ENCODE measurements at places on chromosomes 6 and 20.

DNA sequence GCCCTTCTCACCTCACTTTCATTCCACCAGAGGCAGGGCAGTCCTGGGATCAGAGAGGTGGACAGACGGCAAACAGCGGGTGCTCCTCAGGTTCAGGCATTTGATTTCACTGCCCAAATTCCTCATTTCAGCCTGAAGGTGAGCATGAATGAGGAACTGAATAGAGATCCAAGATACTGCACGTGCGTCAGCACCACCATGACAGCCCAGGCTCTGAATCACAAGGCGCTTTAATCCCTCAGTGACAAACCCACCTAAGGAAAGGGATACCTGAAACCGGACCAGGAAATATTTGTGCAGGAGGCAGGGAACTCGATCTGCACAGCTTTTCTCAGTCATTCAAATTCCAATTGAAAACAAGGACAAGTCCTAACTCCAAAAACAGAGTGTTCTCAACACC is 174.8 kb upstream of the HEY2 start:
- DNase-seq: no peak

DNA sequence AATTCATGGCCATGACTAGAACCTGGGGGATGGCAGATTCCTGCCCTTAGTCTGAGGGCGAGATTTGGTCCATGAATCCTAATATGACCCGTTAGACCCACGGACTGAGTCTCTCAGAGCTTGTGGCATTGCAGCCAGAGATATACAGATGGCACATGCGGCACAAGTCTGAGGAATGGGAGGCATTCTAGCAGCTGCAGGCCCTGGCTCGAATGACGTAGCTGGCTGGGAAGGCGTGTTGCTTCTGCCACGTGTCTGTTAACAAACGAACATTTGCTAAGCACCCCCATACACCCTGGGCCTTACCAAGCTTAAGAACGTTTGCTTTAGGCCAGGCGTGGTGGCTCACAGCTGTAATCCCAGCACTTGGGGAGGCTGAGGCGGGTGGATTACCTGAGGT is 68.0 kb downstream of the CD164 start:
- DNase-seq: no peak

GRCh38 chr6:92150553-92150952 is 1268.8 kb downstream of the EPHA7 start:
- no peak for DNase-seq

DNA sequence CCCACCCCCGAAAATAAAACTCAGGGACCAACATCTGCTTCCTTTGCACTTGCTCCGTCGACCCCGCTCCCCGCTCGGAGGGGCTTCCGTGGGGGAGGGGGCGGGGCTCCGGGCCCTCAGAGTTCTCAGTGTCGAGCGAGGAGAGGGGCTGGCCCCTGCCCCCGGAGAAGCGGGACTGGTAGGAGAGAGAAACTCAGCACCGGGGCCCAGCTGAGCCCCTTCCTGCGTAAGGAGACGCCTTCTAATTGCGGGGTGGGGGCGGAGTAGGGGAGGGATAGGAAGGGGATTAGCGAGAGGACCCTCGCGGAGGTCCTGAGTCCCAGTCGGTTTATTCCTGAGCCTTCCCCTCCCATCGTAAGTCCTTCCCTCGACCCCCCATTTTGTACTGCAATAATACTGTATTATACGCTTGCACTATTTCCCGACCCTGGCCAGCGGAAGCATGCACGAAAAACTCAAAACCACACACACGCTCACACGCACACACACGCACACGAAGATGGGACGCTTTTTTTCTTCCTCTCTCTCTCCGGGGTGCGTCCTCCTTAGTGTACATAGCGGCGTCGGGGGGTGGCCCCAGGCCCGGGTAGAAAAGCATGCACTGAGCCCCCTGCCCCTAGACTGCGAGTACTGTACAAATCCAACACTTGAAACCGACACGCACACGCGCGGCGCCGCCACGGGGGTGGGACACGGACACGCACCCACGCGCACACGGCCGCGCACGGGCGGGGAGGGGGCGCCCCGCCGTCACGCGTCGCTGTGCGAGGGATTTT is 22.1 kb upstream of the SLC22A7 start:
- no peak for DNase-seq

GRCh38 chr20:17543531-17544131 is 12.5 kb upstream of the BFSP1 start:
- no peak for DNase-seq

GRCh38 chr20:54431156-54431944 is 44.0 kb upstream of the DOK5 start:
- no peak for DNase-seq

DNA sequence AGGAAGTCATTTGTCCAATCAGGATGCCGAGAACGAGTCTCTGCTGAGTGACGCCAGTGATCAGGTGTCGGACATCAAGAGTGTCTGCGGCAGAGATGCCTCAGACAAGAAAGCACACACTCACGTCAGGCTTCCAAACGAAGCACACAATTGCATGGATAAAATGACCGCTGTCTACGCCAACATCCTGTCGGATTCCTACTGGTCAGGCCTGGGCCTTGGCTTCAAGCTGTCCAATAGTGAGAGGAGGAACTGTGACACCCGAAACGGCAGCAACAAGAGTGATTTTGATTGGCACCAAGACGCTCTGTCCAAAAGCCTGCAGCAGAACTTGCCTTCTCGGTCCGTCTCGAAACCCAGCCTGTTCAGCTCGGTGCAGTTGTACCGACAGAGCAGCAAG is 281.5 kb downstream of the TSHZ2 start:
- DNase-seq: no peak

DNA sequence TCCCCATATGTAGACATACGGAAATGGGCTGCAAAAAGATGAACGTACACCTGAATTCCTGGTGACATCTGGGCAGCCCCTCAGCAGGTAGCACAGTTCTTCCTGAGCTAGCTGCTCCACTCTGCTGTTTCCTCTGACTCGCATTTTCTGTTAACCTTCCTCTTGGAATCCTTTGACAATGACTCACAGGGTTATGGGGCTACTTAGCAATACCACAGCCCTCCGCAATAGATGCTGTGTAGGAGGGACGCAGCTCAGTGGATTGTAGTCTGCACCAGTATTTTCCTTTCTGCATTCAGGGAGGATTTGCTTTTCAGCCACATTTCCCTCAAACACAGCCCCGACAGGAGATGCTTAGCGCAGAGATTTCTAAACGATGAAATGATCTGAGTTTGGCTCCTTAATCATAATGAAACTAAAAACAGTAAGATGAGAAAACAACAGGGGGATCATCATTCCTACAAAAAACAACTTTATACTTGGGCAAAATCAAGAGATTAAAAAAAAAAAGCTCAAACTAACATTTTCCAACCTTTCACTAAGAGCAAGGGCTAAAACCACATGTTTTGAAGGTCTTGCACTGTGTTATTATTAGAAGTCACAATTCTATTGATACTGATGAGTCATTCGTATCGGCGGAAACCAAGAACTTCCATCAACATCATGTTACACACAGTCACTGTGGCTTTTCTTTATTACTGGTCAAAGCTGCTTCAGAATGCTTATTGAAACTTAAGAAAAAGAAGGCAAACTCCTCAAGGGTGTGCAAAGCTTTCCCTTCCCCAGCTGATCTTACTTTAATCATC is 12.2 kb downstream of the BACH2 start:
- peak; percentile 7 for DNase-seq

DNA sequence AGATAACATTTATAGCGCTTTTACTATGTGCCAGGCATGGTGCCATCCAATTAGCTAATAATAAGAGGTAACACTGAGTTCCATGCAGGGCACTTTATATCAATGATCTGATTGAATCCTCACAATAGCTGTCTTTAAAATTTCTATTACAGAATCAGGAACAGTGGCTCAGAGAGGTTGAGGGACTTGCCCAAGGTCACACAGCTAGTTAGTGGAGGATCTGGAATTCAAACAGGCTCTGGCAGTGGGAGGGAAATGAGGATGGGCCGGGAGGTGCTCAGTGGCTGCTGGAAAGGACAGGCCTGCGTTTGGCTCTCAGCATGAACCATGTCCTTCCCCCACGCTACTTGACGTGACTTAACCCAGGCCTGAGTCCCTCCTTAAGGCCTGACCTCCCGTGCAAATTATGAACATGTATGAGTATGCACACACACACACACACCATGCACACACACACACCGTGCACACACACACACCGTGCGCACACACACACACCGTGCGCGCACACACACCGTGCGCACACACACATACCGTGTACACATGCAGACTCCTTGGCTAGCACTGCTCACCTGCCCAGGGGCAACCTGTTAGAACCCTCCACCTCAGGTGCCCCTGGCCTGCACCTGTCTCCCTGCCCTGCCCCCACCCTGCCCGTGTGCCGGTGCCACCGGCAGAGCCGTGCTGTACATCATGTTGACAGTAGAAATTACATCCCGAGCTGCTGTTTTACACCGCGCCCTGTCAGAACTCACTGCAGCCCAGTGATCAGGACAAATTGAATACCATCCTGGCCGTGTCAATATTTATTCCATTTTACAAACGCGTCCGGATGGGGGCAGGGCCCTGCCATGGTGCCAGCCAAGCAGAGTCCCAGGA is 43.7 kb downstream of the CDH22 start:
- no peak for DNase-seq

GRCh38 chr6:105968603-105969333 is 117.4 kb upstream of the PRDM1 start:
- DNase-seq: no peak

DNA sequence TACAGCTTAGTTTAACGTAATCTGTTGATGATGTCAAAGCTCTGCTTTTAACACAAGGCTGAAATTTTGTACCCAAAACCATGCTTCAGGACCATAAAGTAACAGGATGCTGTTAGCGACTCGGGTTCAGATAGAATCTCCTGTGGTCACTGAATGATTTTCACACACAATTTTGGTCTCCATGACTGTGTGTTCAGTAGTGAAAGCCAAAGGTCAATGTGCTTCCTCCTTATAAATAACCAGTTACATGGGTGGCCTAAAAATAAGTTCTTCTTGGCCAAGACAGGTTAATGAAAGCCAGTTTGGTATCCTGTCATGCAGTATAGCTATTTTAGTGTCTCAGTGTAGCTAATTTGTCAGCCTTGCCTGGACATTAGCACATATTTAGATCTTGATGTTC is 19.1 kb upstream of the LOC128125822 start:
- no peak for DNase-seq

DNA sequence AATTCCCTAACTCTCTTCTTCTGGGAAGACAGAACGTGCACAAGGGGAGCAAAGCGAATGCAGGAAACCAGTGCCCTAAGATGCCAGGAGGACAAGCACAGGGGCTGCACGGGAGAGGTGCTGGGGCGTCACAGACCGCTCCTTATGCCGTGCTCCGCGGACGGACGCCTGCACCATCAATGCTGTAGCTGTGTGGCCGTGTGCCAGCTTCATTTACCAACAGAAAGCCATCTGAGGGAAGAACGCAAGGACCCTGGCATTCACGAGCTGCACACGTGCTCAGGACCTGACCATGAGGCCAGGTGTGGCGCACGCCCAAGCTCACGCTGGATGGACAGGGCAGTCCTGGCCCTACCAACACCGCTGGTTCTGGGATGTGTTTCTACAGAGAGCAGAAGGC is 35.4 kb downstream of the WDR27 start:
- DNase-seq: no peak
